ENCODE measurements at places on chromosomes 12 and 14. TPM values are rescaled to one million over a fixed set of nuclear protein-coding genes. Genes with fewer than 3 reads are reported as not detected.

The TAS2R8 gene
- total RNA-seq: not detected

The PCED1B gene
- total RNA-seq: 5.1 TPM

The OR5AU1 gene
- not detected for total RNA-seq

The ERBB3 gene
- 187 TPM for total RNA-seq

The EFCAB11 gene
- 6.9 TPM for total RNA-seq

The PTPRO gene
- 1.3 TPM for total RNA-seq

The L2HGDH gene
- total RNA-seq: 3.8 TPM

The KLHL33 gene
- 0.29 TPM for total RNA-seq

The GDF3 gene
- total RNA-seq: not detected

The CLEC4A gene
- 2.5 TPM for total RNA-seq

The TSPAN9 gene
- 36.9 TPM for total RNA-seq

The BEGAIN gene
- 4.1 TPM for total RNA-seq

The KLRC2 gene
- 2.1 TPM for total RNA-seq
